NCI-H2171 (cell line): ENCODE measurements at places on chromosomes 4 and X.

DNA sequence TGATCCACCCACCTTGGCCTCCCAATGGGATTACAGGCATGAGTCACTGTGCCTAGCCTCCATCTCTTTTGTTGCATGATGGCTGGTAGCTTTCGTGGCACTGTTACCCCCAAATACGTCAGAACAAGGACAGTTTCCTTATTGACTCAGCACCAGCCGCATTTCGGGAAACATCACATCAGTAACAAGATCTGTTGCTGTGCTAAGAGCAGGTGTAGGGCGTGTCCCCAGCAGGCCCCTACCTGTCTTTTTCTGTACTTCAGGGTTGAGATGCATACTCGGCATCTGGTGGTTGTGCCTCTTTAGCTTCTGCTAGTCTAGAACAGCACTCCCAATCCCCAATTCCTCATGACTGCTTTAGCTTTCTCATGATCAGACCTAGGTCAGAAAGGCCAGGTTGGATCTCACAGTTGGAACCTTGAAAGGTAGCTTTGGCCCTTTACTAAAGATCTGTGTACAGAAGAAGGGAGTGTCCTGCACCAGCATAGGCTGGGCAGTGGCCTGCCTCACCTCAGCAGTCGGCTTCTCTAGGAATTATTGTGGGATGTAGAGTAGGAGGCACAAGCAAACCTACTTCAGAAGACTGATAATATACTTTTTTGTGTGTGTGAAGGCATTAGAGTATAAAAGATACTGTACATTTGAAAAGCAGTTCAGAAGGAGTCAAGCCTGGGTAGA is 36.8 kb downstream of the NSD2 start:
- peak; percentile 58 for DNase-seq

- DNase-seq = no peak
These were observed 31.5 kb downstream of the SLC9A7 start for GRCh38 chrX:46727441-46727840.

GRCh38 chrX:24410514-24411189 is 50.2 kb downstream of the SUPT20HL1 start:
- no peak for DNase-seq

- DNase-seq = no peak
These were observed 208.7 kb upstream of the KLF3 start for GRCh38 chr4:38455092-38455862.

- peak; percentile 62 for DNase-seq
These were observed 32.0 kb downstream of the ELF2 start for GRCh38 chr4:139144911-139145551.

- DNase-seq = no peak
These were observed 6.4 kb downstream of the LRPAP1 start for GRCh38 chr4:3525532-3526430.

- no peak for DNase-seq
These were observed 7.7 kb downstream of the PROM1 start for GRCh38 chr4:16075975-16076757.

DNA sequence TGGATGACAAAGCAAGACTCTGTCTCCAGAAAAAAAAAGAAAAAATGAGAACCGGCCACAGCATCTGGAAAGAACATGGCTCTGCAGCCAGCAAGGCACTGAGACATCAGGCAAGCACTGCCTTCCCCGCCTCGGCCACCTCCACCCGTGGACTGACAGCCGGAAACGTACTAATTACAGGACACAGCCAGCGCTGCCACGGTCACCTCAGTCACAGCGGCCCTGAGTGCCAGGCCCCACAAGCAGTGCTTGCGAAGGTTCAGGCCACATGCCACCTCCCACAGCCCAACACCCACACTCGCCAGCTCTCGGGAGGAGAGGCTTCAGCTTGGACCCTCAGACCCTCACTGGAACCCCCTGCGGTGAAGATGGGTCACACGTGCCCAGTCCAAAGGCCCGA is 16.8 kb downstream of the FAM53A start:
- no peak for DNase-seq

GRCh38 chr4:135227842-135228241 is 1026.3 kb upstream of the PABPC4L start:
- DNase-seq = no peak

- DNase-seq = peak; percentile 4
These were observed 32.8 kb downstream of the PASD1 start for GRCh38 chrX:151596282-151596681.

DNA sequence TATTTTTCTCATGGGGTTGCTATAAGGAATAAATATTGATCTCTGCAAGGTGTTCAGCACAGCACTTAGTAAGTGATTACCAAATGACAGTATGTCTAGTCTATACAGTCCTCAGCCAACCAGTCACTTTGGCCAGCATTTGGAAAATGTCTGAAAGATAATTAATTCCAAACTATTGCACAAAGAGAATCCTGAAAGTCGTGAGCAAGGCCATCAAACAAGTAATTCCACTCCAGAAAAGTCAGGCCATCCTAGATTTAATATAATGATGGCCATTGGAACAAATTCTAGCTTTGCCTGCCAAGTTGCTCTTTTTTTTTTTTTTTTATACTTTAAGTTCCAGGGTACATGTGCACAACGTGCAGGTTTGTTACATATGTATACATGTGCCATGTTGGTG is 96.6 kb downstream of the SHROOM3 start:
- DNase-seq = no peak

- no peak for DNase-seq
These were observed 78.8 kb upstream of the LEF1 start for GRCh38 chr4:108247387-108248049.

- no peak for DNase-seq
These were observed 200.0 kb downstream of the PALLD start for GRCh38 chr4:168696826-168697225.

GRCh38 chrX:55129361-55129760 is 40.5 kb downstream of the PAGE2 start:
- no peak for DNase-seq

DNA sequence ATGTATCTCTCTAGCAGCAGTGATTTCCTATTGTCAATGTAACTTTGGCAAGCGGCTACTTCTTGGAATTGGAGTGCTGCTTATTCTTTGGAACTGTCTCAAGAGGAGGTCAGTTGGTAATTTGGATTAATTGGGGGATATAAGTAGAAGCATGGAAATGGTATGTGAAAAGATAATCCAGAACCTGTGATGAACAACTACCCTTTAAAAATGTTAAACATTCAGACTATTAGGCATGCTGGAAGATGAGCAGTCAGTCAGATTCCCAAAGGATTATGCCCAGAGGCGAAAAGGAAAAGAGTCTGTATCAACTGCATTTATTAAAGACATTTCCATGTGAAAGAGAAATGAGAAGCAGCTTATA is 62.5 kb downstream of the SEC24D start:
- no peak for DNase-seq

GRCh38 chrX:139200793-139201192 is 329.7 kb upstream of the F9 start:
- DNase-seq = no peak

DNA sequence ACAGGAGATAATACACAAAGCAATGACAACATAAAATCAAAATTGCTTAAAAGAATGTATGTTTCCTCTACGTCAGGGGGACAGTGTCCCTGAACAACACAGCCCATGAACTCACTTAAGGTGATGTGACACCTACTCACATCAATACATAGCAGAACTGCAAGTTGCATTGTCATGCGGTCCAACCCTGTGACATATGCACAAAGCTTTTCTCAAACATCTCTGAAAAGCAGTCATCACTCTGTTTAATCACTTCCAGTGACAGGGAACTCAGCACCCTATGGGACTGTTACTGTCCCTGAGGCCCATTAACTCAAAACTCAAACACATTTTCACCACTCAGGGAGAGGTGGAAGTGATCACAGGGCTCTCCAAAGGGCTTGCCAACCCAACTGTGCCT is 2.4 kb downstream of the STX18 start:
- DNase-seq = no peak

DNA sequence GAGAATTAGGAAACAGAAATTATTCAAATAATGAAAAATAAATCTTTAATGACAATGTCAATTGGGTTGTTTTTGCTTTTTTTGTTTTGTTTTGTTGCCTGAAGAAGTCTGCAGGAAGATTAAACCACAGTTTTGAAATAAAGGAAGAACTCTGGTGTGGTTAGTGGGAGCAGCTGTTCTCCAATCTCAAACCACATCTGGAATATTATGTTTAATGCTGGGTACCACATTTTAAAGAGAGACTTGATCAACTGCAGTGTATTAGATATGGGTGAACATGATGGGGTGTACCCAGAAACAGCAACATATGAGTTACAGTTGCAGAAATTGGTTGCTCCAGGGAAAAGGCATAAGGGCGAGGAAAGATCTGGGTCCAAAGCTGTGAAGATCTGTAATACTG is 171.2 kb upstream of the RPL34 start:
- DNase-seq = no peak

DNA sequence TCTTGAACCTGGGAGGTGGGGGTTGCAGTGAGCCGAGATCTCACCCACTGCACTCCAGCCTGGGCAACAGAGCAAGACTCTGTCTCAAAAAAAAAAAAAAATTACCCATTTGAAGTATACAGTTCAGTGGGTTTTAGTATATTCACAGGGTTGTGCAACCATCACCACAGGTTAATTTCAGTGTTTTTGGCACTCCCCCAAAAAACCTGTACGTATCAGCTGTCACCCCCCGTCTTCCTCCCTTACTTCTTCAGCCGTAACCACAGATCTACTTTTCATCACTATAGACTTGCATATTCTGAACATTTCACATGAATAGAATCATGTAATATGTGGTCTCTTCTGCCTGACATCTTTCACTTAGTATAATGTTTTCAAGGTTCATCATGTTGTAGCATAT is 11.7 kb upstream of the PTTG2 start:
- DNase-seq = no peak

GRCh38 chr4:76206222-76206942 is 7.2 kb downstream of the SCARB2 start:
- DNase-seq = no peak

DNA sequence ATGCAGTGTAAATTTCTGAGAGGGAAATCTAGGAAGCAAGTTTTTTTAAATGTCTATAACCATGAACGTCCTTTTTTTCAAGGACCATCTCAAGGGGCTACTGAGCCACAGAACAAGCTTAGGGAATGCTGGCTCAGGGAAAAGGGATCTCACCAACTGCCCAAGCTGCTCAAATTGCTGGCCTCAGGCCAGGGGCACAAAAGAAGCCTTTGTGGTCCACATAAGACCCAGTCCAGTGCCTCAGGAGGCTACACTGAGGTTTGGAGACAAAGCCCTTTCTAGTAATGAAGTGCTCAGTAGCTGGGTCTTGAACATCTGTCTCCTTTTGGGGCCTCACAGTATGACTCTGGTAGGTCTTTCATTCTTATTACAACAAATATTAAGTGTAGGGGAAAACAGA is 305.5 kb downstream of the RAB28 start:
- no peak for DNase-seq

GRCh38 chrX:8341814-8342590 is 122.6 kb upstream of the VCX3B start:
- DNase-seq = no peak

DNA sequence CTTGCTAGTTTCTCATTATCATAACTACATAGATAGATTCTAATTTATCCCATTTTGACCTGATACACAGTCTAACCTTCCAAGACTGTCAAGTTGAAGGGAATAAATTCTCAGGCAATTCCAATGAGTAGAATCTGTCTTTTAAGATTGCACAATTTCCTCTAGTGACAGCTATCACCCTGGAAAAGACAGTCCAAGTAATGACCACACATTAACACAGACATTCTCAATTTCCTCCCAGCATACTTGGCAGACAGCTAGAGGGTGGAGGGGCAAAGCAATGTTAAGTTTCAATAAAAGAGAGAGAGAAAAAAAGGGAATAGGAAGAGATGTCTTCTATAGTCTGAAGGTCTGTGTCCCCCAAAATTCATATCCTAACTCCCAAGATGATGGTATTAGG is 234.7 kb downstream of the LDB2 start:
- no peak for DNase-seq

DNA sequence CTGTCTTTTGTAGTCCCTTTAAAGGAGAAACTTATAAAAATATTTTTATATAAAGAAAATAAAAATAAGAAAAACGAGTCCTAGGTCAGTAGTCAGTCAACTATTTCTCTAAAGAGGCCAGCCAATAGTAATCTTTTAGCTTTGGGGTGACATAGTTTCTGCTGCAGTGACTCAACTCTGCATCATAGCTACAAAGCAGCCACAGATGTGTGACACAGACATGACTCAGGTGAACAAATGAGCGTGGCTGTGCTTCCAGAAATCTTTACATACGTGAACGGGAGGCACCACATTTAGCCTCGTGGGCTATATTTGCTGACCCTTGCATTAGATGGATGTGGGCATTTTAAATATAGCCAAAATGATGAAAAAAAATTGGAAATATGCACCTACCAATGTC is 1862.5 kb upstream of the TENM3 start:
- no peak for DNase-seq

DNA sequence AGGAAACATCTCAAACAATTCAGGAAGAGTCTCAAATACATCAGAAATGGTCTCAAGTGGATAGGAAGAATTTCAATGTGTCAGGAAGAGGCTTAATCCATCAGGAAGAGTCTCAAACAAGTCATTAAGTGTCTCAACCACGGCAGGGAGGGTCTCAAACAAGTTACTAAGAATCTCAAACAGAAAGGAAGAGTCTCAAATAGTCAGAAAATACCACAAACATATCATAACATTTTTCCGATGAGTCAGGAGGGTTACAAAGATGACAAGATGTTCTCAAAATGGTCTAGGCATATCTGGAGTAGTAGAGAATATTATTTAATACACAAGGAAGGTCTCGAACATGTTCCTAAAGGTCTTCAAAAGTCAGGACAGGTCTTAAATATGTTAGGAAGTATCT is 109.3 kb upstream of the USP9X start:
- DNase-seq = no peak

GRCh38 chrX:13661735-13662288 is 8.9 kb downstream of the TCEANC start:
- DNase-seq = no peak

- DNase-seq = no peak
These were observed 1.7 kb downstream of the PRAF2 start for GRCh38 chrX:49071877-49072711.

DNA sequence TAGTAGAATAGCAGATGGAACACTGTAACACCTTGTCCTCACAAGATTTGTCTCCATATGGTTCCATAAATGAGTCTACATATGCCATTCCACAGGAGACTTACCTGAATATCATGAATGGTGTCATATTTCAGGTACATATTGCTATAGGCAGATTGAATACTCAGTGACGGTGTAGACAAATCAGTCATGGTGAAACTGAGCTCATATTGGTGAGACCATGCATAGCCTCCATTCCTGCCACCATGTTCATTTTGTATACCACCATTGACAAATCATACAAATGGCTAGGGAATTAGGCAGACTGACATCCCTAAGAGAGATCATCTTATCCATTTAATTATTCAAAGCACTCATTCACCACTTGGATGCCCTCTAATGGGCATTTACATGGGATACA is 38.0 kb upstream of the SPP1 start:
- peak; percentile 41 for DNase-seq

GRCh38 chrX:7263961-7264360 is 116.0 kb upstream of the PUDP start:
- DNase-seq = no peak

DNA sequence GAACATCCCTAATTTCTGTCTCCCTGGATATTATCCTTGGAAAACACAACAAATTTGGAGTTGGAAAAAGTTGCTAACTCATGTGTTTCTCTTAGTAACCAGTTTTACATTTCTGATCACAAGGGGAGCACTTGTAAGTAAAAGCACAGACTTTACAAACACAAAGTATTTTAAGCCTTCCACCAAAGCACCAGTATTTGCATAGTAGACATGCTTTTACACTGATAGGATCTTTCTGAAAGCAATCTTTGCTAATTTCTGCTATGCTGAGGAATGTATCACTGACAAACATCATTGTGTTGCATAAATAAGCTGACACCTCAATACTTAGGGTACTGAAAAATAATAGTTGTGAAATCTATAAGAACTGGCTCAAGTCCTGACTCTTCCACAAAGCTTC is 100.6 kb downstream of the MID1 start:
- no peak for DNase-seq
